Activated CD4-positive, alpha-beta T cell treated with anti-CD3 and anti-CD28 coated beads for 1 hour (primary cell): ENCODE measurements at places on chromosomes 16 and 17.

DNA sequence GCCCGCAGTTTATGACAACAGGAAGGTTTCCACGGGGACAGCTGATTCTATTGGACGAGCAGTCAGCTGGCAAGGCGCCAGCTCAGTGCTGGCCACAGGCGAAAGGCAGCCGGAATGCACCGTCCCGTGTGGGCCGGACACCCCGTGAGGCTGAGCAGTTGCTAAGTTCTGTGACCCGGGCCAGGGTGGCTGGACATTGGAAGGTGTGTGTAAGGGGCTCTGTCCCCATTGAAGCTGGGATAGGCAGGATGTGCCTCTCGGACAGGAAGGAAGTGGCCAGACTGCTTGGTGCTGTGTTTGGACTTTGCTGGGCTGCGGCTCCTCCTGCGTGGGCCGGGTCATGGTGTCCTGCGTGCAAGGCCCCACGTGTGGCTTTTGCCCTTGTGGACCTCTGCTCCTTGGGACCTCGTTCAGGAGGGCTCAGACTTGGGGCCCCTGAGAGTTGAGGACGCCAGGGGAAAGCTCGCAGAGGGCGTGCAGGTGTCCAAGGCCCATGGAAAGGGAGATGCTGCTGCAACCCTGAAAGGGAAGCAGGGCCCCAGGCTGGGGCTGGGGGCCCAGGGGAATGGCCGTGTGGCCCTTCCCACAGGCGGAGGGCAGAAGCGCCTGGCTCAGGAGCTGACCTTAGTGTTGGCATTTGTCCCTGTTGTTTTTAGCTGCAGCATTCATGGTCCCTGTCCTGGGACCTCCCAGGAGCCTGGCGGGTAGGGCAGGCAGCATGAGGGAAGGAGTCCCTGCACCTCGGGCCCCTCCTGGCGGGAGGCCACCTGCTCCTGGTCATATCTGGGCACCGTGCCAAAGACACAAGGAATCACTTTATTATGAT is 10.0 kb downstream of the BAIAP2 start:
- no peak for DNase-seq

DNA sequence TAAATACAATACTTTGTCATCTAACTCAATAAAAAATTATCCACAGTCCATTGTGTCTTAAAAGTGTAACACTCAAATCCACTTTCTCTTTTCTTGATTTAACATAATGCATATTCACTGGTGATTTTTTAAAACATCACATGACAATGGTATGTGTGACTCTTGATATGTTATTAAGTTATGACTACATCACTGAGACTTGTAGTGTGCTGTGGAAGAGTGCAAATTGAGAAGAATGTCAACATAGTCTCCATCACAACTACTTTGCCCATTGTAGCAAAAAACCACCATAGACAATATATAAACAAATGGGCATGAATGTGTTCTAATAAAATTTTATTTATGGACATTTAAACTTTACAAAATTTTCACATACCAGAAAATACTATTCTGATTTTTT is 380.7 kb upstream of the PMFBP1 start:
- DNase-seq, result no peak

- no peak for DNase-seq
These were observed 841.5 kb downstream of the CDH11 start for GRCh38 chr16:64280317-64280716.

DNA sequence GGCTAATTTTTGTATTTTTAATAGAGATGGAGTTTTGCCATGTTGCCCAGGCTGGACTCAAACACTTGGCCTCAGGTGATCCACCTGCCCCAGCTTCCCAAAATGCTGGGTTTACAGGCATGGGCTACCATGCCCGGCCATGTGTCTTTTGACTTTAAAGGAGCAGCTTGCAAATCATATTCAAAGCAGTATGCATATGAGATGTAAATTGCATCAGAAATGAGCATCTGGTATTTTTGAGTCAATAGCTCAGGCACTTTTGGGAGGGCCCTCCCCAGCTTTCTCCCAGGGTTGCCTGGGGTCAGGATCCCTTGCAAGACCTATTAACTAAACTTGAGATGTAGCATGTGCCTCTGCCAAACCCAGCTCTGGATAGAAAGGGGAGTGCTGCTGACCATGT is 21.5 kb downstream of the EPOP start:
- no peak for DNase-seq

DNA sequence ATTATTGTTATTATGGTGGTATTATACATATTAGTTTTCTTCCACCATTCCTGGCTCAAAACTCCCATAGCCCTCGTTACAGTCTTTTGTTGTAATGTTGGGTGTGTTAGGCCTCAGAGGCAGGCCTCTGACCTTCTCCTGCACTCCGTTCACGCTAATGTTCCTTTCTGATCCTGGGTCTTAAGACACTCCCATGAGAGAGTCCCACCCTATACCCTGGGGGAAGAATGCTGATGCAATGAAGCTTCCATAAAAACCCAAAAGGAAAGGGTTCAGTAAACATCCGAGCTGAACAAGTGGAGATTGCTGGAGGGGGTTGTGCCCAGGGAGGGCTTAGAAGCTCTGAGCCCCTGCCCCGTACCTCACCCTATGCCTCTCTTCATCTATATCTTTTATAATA is 141.3 kb upstream of the NETO2 start:
- no peak for DNase-seq

DNA sequence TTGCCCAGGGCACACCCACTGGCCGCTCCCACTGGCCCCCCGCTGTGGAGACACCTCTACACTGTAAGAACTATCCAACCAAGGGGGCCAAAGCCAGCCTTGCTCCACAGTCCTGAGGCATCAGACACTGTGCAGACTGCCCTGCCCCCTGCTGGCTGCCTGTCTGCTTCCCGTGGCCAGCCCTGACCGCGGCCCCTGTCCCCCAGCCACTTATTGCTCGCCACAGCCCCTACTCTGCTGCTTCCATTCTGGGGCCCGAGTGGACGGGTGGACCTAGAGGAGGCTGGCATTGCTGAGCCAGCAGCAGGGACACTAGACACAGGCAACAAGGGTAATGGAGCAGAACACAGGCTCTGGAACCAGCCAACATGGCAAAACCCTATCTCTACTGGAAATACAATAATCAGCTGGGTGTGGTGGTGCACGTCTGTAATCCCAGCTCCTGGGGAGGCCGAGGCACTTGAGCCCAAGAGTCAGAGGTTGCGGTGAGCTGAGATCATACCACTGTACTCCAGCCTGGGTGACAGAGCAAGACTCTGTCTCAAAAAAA is 19.7 kb upstream of the LRRC37A3 start:
- no peak for DNase-seq

GRCh38 chr17:80476877-80477646 is 655 bp upstream of the NPTX1 start:
- DNase-seq, result no peak

- DNase-seq, result no peak
These were observed 404.1 kb downstream of the CNTNAP4 start for GRCh38 chr16:76681296-76681695.

DNA sequence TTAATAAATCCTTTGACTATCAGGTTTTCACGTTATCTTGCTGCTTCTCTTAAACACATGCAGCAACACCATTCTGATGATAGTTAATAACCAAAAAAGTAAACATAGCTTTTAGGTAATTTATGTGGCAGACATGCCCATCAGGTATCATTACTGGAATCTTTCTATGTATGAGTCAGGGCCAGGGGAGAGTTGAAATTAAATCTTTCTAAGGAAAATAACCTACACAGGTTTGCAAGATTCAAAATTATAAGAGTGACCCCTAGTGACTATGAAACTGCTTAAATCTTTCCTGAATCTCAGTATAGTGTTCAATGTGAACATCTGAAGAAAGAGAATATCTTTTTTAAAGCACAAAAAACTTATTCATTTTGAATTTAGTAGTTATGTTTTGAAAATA is 666.6 kb downstream of the CDH11 start:
- DNase-seq, result no peak

GRCh38 chr16:58201163-58201562 is 3.3 kb upstream of the CSNK2A2 start:
- no peak for DNase-seq

DNA sequence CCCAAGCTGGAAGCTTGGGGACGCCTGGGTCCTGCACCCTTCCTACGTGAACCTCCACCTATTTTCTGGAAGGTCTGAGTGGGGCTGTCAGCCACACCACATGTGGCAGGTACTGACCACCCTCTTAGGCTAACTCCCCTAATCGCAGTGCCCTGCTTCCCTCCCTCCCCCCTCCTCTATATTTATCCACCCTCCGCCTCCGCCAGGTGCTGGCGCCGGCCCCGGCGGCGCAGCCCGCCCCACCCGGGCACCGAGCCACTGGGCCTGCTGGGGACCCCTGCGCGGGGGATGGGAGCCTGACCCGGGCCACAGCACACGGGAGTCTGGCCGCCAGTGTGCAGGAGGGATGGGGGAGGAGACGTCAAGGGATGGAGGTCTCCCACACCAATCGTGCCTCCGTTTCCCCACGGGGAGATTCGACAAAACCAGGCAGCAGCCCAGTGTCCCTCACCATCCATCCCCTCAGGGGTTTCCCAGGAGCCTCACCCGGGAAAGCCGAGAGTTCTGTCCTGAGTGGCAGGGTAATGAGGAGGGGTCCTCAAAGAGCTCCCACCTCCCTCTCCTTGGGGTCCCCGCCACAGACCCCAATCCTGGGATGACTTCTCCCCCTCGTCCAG is 1.3 kb downstream of the PLEKHH3 start:
- no peak for DNase-seq

- DNase-seq, result no peak
These were observed 10.4 kb downstream of the MILR1 start for GRCh38 chr17:64459284-64459747.

GRCh38 chr17:68033636-68034451 is 1.7 kb upstream of the KPNA2 start:
- DNase-seq, result no peak

DNA sequence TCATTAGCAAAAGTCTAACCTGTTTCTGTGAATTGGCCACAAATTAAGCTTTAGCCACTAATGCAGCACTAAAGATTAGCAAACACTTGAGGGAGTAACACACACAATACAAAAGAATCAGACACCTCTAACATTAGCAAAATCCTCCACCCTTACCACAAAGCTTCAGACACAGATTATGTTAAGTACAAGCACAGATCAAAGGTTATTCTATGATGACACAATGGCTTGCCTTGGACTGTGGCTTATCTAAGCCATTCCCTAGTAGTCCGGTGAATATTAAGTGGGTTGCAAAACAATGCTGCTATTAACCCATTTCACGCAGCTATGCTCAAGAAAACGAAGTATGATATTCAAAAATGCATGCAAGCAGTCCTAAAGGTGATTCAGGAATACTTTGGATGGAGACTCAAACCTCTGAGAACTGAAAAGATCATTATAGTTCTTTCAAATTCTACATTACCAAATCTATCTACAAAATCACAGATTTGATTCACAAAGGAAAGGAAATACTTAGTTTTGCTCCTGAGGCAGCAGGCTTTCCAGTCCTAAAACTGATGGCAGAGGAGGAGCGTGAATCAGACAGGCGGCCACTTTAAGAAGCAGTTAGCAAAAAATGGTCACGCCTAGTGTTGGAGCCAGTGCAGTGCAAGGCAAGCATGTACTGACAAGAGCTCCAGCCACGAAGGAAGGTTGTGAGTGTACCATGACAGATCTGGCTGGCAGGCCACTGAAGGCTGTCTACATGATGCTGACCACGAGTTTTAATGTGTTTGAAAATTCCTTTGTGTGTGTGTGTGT is 67.2 kb downstream of the PARN start:
- no peak for DNase-seq

DNA sequence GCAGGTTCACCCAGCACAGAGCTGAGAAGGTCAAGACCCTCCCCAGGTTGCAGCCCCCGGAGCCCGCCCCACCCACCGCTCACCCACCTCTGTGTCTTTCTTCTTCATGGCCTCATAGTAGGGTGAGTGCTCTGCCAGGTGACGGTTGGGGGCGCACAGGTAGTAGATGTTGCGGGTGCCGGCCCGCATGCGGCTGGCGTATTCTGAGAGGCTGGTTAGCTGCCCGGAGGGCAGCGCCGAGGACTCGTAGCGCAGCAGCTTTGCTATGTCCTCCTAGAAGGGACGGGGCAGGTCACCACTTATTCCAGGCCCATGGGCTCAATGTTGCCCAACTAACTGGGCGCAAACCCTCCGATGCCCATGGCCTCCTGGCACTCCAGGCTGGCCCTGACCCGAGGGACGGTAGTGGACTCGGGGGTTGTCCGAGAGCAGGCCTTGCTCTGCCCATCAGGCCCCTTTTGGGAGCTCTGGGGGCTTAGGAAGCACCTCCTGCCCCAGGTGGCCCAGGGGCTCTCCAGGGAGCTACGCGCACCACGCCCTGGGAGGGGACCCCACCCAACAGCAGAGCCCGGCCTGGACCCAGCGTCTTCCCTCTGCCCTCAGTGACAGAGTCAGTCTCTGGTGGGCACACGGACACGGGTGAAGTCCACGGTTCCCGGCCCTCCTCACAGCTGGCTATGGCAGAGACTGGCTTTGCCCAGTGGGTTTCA is 9.9 kb downstream of the DNASE1 start:
- no peak for DNase-seq

DNA sequence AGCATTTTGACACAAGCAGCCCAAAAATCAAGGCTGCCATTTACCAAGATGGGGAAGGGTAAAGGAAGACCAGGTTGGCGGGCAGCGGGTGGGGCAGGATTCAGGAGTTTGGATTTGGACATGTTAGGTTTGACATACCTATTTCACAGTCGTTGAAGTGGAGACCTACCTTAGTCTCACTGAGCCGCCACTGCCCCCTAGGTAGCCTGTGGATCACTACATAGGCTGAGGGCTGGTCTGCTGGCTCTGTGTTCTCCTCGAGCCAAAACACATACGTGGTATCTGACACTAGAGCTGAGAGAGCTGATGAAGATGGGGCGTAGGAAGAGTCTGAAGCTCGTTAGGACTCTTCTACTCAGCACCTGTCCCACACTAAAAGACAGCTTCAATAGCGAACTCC is 115.1 kb downstream of the HIC1 start:
- DNase-seq, result no peak

DNA sequence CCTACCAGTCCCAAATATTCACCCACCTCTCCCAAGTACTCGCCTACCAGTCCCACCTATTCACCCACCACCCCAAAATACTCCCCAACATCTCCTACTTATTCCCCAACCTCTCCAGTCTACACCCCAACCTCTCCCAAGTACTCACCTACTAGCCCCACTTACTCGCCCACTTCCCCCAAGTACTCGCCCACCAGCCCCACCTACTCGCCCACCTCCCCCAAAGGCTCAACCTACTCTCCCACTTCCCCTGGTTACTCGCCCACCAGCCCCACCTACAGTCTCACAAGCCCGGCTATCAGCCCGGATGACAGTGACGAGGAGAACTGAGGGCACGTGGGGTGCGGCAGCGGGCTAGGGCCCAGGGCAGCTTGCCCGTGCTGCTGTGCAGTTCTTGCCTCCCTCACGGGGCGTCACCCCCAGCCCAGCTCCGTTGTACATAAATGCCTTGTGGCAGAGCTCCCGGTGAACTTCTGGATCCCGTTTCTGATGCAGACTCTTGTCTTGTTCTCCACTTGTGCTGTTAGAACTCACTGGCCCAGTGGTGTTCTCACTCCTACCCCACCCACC is 29.8 kb downstream of the POLR2A start:
- no peak for DNase-seq

- DNase-seq, result no peak
These were observed 53.1 kb upstream of the ABCC11 start for GRCh38 chr16:48300391-48300856.

GRCh38 chr17:31294231-31294630 is 2.8 kb downstream of the OMG start:
- no peak for DNase-seq
